ENCODE measurements at places on chromosomes 7 and 10.

DNA sequence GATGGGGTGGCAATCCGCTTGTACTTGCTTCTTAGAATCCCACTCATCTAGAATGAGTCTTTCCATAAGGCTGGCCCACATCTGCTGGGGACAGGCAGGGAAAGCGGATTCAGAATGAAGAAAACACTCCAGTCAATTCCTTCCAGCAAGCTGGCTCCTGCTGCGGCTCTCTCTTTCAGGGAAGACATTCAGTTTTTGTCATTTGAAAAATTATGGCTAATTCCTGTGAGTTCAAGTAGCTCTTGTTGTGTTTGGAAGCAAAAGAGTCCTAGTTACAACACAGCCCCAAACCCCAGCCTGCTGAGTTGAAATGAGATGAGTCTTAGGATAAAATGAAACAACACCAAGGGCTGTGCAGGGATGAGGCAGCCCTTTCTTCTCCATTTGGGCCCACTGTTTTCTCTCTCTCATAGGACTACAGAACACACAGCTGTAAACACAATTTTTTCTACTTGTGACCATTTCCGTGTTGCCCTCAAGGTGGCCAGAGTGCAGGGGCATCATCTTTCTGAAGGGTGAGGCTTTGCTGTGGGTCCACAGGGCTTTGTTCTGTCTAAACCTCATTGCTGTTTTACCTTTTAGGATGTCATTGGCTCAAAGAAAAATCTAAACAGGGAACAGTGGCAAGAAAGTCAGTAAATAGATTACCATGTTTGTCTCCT is 90.8 kb upstream of the EEPD1 start:
- DNase-seq, result no peak

- DNase-seq, result no peak
These were observed 1.8 kb downstream of the CALU start for GRCh38 chr7:128740996-128741395.

- peak; percentile 10 for DNase-seq
These were observed at the start of gene SLC26A5 for GRCh38 chr7:103446049-103446520. TSS of gene SLC26A5 (minus strand) at chr7:103446207. CDS start at chr7:103421514, 24,693 bp downstream.

GRCh38 chr7:119438315-119438714 is 834.7 kb upstream of the KCND2 start:
- DNase-seq, result no peak

DNA sequence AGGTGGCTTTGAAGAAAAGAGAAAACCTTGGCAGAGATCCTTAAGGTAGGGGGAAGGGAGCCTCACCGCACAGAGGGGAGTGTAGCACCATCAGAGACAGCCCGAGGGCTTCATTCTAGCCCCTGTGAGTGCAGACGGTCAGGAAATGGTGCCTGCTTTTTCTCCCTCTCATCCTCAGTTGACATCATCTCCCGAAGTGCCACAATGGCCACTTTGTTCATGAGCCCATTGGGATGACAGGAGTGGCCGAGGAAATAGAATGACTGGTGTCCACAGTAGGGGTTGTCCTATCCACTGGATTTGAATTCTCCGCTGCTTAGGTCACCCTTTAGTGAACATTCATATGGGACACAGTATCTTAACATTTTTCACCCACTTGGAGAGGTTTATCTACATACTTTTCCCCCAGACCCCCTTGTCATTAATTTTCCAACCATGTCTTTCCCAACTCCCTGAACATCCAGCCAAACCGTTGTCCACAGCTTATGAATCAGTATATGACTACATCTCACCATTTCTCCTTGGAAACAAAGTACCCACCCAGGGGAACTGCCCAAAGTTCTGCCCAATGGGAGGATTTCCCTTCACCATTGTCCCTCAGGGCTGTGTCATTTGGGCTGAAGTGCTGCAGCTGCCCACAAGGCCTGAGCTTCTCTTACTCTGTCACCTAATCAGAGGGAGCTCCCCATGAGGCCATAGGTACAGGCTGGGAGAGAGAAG is 108.8 kb downstream of the ADCY1 start:
- DNase-seq, result no peak

DNA sequence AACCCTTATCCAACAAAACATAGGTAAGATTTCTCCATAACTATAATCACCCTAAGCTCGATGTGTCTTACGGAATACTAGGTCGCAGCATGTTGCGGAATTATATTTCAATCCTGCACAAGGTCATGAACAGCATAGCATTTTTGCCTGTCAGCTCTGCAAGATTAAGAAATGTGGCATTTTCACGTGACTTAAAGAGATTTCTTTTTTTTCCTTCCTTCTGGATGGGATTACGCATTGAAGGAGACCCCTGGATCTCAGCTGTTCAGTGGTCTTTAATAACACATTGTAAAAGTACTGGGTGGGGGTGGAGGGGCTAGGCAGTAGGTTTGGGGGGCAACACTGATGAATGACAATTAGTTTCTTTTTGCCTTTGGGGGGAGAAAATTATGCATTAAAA is 106.7 kb downstream of the CUBN start:
- DNase-seq, result no peak

GRCh38 chr7:467856-468545 is 51.6 kb downstream of the PDGFA start:
- no peak for DNase-seq

GRCh38 chr7:123724817-123725253 is 24.0 kb downstream of the WASL start:
- no peak for DNase-seq

DNA sequence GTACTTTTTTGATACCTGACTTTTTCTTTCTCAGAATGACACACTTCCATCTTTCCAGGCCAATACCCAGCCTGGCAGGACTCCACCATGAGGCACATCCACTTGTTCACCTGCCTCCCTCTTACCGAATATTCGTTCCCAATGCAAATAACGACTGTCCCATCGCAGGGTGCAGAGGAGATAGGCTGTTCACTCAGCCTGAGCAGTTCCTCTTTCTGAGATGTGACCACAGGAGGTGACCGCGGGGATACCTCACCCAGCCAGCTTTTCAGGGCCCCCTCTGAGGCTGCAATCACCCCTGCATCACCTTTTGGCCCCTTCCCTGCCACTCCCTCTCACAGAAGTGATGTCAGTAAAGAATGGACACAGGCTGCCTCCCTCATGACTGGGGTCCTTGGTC is 28.3 kb downstream of the PTPRN2 start:
- DNase-seq, result no peak

GRCh38 chr10:70549962-70550458 is 52.5 kb downstream of the PRF1 start:
- peak; percentile 73 for DNase-seq

DNA sequence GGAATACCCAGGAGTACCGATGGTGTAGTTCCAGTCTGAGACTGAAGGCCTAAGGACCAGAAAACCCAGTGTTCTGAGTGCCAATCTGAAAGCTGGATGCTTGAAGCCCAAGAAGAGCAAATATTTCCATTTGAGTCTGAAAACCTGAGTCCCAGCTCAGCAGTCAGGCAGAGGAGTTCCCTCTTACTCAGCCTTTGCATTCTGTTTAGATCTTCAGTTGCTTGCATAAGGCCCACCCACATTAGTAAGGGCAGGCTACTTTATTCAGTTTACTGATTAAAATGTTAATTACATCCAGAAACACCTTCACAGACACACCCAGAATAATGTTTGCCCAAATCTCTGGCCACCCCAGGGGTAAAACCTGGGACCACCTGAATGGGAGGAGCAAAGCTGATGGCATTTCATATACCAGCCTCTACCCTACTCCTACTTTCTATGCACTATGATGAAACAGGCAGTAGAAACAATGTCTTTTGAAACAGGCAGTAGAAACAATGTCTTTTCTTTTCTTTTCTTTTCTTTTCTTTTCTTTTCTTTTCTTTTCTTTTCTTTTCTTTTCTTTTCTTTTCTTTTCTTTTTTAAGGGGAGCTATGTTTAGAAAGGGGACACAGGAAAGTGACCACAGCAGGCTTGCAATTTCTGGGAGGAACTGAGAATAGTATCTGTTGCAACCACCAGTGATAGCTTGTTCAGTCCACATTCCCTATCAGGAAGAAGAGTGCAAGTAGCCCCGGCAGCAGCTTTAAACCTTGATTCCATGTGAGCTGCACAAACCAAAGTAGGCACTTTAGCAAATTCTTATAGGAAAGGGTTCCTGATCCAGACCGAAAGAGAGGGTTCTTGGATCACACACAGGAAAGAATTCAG is 30.6 kb downstream of the FAM237B start:
- no peak for DNase-seq

GRCh38 chr10:67401711-67402110 is 294.3 kb downstream of the CTNNA3 start:
- no peak for DNase-seq

DNA sequence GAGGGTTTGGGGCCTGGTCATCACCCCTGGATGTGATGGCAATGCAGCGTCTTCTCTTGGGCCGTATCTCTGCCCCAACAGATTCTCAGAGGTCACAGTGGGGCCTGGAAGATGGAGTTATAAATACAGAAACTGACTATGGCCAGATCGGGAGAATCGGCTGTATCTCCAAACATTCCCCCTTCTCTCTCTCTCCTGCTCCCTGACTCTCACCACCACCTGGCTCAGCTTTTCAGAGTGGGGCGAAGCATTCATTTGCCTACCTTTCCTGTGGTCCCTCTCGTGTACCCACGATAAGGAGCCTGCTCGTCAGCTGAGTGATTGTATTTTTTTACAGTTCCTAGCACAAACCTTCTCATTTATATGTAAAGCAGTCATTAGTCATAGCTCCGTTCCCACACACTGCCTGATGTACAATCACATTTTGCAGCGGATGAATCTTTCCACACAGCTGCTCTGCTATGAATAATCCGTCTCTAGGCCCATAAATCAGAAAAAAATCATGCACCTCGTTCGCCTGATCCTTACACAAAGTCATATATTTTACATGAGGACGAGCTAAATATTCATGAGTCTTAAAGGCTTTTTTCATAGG is 23.2 kb upstream of the BTRC start:
- DNase-seq, result no peak

GRCh38 chr10:12615296-12616220 is 266.2 kb downstream of the CAMK1D start:
- no peak for DNase-seq

DNA sequence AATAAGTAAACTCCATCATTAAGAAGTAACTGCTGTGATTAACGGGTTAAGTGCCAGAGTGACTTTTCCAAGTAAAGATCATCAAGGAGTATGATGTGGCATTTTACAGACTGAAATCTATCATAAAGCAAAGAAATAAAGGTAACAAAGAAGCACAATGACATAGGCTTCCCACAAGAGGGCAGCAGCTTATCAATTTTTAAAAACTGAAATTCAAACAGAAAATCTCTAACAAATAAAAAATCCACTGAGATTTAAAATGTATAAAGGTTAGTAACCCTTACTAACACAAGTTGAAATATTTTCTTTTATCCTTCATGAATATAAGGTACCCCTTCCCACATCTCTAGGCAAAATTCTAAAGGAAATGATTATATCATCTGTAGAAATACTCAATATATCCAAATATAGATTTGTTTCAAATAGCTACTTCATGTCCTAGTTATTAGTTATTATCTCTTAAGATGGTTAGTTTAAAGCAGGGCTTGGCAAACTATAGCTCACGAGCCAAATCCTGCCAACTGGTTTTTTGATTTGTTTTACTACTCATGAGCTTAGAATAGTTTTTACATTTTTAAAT is 29.2 kb downstream of the FAM3C start:
- peak; percentile 45 for DNase-seq

- no peak for DNase-seq
These were observed 219.1 kb downstream of the EMX2 start for GRCh38 chr10:117761695-117762094.

DNA sequence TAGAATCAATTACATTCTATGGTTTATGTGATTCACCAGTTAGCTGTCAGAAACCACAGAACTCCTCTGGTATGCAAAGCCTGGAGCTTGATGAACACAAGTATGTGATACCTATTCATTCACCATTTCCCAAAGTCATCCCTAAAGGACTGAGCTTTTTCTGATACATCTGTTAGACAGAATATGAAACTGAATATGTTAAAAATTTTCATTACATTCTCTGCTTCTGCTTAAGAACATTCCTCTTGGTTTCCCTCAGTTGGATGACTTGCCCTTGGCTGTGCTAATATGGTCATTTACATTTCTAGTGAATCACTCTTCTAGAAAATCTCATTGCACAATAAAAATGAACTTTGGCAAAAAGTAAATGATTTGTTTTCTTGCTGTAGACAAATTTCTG is 10.8 kb upstream of the PON1 start:
- no peak for DNase-seq

DNA sequence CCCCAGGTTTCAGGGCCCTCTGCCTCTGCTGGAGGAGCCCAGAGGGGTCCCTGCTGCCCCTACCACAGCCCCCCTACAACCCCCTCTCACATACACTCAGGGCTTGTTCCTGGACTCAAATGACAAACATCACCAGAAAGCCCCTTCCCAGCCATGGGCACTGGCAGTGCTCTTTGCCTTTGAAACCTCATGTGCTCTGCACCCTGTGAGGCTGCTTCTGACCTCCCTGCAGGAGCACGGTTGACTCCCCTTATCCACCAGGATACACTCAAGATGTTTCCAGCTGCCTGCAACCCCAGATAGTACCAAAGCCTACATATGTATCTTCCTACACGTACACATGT is 3.5 kb upstream of the ADIRF start:
- no peak for DNase-seq

GRCh38 chr10:114078346-114078745 is 34.7 kb downstream of the ADRB1 start:
- no peak for DNase-seq

- DNase-seq, result no peak
These were observed 3.9 kb downstream of the LSMEM1 start for GRCh38 chr7:112484671-112485167.

DNA sequence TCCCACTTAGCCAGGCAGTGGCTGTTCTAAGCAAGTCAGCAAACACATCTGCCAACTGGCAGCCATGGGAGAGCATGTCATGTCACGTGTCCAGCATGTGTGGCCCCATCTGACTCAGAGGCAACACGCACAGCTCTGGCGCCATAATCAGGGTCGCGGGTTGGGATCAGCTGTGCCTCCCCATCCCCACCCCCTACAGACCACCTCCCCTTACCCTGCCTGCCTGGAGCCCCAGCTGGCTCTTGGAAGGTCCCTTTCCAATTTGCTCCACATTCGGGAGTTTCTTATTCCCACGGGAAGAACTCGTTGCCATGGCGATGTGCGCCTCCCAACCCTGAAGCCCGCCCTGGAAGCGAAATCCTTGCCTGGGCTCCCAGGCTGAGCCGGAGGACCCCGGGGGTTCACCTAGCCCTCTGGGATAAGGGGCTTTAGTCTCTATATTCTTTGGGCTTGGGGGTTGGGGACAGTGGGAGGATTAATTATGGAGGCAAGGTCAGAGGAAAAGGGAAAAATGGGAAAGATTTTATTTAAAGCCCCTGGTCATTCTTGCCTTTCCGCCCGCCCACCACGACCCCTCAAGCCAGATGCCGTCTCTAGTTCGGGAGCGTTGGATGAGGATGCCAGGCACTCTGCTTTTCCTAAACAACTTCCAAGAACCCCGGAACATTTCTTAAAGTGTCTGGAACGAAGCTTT is 283.7 kb downstream of the ZEB1 start:
- peak; percentile 7 for DNase-seq

GRCh38 chr10:123972481-123973401 is 81.1 kb upstream of the CPXM2 start:
- no peak for DNase-seq

DNA sequence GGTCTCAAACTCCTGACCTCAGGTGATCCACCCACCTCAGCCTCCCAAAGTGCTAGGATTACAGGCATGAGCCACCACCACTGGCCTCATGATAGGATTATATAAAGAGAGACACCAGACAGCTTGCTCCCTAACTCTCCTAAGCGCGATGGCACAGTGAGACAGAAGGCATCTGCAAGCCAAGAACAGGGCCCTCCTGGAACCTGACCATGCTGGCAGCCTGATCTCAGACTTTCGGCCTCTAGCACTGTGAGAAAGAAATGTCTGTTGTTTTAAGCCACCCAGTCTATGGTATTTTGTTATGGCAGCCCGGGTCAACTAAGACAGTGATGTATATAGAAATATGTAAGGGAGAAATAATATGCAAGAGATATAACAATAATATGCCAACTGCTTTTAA is 51.2 kb downstream of the SRPK2 start:
- no peak for DNase-seq
